ENCODE measurements at places on chromosomes 4 and X.

DNA sequence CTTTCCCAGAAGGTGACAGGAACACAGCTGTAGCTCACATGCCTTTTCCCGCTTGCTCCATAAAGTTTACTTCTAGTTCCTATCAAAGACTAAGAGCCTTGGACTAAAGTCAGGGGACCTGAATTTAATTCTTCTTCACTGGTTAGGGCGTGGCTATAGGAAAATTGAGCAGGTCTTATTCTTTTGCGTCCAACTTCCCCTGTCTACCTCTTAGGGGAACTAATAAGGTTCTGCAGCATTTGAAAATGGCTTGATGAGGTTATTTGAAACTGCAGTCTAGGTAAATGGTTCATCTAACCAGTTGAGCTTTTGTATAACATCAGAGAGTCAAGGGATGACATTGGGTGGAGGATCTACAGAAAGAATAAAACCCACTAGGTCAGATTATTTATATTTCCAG, 2.6 kb downstream of the ARHGAP10 start:
- DNase-seq, result no peak

GRCh38 chr4:141900856-141901255, 264.5 kb downstream of the IL15 start:
- DNase-seq, result no peak

DNA sequence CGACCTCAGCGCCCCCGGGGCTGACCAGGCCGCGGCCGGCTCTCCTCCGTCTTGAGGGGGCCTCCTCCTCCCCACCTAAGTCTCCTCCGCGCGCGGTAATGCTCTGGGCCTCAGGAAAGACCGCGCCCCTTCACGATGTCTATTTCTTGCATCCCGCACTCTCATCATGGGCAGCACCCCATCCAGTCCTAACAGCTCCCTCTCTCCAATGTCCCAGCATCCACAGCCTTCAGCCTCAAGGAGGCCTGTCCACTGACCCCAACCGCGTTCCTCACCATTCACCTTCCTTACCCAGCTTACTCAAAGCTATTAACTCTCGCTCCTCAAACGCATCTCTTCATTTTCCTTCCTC, 77.5 kb downstream of the MAGED4 start:
- DNase-seq, result no peak

DNA sequence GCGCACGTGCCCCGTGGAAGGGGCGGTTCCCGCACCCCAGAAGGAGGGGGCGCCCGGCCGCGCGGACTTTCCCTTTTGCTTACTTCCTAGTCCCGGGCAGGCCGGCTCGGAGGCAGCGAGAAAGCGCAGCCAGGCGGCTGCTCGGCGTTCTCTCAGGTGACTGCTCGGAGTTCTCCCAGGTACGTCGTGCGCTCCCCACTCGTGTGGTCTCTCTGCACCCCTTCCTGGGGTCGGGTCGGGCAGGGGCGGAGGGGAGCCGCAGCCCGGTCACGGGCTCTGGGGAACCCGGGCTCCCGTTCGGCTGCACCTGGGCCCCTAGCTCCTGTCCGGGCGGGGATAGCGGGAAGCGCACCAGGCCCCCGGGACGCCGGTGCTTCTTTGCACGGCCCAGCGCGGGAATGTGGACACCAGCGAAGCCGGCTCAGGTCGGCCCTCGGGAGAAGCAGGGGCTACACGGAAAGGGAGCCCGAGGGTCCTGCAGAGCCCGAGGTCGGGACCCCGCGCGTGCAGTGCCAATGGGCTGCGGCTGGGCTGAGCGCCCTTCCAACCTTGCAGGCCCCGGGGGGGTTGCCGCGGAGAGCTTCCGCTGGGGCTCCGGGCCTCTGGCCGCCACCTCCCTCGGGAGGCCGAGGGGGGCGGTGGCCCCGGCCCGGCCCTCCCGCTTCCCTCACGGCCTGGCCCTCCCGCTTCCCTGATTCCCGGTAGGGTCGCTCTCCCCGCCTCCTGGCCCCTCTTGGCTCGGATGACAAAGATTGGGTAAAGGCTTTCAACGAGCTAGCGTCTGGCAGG, at the start of gene TLR2:
Gene TLR2 (plus strand): TSS at position 99 of the 789 bp plus-strand sequence. CDS start 18,628 bp downstream, outside the sequence.
- DNase-seq, result peak; percentile 37

DNA sequence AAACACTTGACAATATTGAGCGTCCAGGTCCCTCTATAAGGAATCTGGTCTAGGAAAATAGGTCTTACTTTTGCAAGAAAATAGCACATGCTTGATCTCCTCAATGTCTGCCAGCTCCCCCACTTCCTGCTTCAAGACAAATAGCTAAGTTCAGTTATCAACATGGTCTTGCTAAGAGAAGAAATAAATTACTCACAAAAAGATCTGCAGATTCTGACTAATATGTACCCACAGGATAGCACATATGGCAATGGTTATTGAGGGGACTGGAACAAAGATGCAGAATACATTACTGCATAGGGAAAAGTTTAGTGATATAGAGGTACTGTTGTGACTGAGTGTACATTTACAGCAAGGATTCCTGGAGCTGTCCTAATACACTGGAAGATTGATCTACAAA, 457.5 kb upstream of the GRID2 start:
- no peak for DNase-seq

DNA sequence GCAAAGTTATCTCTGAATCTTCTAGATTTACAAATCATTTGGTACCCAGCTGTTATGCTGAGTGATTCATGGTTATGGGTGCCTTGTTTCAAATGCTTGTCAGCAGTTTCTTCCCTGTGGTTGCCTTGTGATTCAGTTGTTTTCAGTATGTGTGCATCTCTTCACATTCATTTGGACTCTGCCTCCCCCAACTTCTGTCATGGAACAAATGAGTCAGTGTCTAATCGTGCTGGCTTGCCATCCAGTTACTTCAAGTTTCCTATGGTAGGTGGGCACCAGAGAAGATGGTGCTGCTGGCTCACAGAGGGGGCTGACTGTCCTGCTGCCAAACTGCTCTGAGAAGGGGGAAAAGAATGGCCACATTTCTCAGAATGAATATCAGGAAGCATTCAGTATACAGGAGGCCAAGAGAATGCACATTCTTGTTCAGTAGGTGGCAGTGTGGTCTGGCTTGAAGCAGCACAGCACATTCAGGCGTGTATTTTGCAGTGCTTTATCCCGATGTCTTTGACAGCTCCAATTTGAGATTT, 260.9 kb downstream of the GLUD2 start:
- DNase-seq, result no peak

DNA sequence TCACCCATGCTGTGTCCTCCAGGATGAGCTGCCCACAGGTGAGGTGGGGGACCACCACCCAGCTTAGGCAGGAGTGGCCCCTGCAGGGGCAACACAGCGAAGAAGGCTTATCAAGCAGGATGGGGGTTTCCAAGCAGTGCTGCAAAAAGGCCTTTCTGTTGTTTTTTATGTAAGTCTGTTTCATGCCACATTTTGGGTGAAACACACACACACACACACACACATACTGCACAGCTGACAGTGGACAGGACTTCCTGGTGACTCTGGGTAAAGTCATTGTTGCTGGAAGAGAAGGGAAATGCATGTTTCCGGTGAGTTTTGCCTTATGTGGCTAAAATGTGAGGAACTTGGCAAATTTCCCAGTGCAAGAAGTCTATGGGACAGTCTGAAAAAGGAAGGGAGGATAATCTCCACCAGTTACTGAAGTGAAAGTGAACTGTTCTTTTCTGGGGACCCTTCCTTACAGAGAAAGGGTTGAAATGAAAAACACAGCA, 119.2 kb downstream of the IRF2 start:
- no peak for DNase-seq

GRCh38 chr4:125801373-125801772, 486.6 kb downstream of the FAT4 start:
- DNase-seq, result no peak

DNA sequence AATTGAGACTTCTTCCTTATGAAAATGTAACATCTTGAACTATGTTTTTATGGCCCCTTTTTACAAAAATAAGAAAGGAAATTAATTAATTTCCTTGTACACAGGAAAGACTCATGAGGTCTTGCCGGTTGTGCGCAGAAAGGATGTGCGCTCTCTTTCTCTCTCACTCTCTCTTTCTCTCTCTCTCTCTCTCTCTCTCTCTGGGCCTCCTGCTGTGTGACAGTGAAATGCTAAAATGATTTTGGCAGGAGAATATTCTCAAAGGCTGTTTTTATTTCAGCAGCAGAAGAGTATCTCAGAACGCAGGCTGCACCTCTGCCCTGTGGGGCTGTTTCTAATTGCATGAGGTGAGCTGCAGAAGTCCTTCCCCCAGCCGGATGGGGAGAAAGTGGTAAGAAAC, 349.0 kb downstream of the MID1IP1 start:
- DNase-seq, result no peak

- no peak for DNase-seq
These were observed 150.4 kb downstream of the SOWAHB start for GRCh38 chr4:76747563-76747962.

DNA sequence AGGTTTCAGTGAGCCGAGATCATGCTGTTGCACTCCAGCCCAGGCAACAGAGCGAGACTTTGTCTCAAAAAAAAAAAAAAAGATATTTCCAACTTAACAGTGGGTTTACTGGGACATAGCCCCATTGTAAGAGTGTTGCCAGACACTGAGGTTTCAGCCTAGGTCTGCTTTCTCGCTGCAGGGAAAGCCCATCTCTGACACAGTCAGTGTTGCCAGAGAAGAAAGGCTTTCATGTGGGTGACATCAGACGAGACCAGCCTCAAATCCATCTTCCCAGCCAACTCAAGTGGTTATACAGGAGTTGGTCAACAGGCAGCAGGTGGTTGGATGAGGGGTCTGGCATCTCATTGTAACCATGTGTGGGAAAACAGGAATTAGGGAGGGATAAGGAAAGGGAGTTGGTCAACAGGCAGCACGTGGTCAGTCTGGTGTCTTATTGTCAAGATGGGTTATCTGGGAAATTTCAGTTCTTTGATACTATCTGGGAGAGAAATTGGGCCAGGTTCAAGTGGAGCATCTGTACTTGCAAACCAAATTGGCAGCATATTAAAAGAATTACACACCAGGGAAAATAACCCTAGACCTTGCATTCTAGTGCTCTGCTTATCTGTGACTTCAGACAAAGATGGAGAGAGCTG, 41.1 kb downstream of the NELFA start:
- no peak for DNase-seq

GRCh38 chrX:13077168-13077567, 32.7 kb upstream of the FAM9C start:
- DNase-seq, result no peak

DNA sequence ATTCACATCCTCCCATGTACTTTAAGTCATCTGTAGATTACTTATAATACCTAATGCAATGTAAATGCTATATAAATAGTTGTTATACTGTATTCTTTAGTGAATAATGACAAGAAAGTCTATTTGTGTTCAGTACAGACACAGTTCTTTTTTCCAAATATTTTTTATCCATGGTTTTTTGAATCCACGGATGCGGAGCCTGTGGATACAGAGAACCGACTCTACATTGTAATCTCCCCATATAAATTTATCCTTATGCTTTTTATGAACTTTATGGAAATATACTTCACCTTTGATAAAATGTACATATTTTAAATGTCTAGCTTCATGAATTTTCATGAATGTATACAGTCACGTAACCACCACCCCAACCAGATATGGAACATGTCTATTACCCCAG, 88.2 kb downstream of the DOCK11 start:
- no peak for DNase-seq

DNA sequence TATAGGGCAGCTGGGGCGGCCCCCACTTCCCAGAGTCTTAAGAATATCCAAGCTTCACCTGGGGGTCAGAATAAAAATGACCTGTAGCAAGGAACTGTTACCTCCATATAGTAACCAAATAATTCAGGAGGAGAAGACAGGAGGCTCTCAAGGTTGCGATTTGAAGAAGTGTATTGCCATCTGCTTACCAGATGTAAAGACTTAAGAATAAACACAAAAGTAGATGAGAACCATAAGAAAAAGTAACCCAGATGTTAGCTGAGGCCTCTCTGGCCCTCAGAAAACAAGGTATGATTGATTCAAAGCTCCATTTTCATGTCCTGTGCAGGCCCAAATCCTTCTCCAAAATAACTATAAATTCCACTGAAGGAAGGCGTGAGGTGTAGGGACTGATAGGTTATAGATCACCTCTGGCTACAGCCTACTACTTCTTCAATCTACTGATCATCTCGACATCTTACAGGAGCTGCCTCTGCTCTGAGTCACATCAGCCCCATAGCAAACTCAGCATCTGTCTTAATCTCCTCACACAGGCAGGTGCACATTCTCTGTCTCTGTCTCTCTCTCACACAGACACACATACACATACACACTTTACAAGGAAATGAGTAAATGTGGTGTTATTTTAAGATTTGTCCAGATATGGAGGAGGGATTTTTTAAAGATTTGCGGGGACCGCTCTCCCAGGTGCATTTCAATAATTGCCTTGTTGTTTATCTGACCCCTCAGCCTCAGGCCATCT, 193.9 kb upstream of the EDNRA start:
- DNase-seq, result no peak

DNA sequence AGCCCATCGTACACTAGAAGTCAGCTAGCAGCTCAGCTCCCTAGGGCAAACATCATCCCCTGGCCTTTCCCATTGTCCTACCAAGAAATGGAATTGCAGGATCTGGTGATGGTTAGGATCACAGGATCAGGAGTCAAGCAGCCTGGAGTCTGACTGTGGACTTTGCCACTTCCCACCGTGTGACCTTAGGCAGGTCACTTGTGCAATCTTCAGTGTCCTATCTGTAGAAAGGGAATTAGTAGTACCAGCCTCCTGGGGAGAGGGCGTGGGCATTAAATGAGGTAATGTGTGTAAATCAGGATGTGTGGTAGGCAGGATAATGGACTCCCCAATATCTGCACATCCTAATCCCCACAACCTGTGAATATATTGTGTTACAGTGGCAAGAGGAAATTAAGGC, 38.6 kb upstream of the APLN start:
- DNase-seq, result no peak

- DNase-seq, result no peak
These were observed 31.8 kb downstream of the NAA11 start for GRCh38 chr4:79294064-79294463.

DNA sequence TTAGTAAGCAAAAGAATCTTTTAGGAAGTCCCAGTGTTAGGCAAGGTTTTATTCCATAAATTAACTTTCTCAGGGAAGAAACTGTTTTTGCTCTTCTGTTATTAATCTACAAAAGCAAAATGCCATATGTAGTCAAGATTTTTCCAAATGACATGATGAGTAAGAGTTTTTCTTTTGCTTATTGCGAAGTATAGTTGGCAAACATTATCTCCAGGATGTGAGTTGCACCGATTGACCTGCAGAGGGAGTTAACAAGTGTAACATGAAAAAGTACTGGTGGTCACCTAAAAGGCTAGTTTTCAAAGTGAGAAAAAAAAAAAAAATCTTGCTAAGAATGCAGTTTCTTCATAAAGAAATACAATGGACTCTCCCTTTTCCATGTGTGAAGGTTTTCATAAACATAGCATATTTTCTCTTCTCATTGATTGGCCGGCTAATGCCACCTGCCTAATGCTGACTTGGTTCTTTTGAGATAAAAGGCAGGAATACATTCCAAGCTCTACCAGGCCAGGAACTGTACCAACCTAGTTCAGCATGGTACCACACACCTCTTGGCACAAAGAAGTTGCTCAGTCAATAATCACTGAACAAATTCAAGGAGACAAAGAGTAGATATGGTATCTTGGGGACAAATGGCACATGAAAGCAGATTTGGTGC, 100.2 kb downstream of the LNX1 start:
- no peak for DNase-seq

Data from activated naive CD4-positive, alpha-beta T cell (primary cell).